ENCODE measurements at places on chromosomes 2 and 18.

- peak; percentile 26 for DNase-seq
Observed at GRCh38 chr2:48107326-48107925, 201.1 kb upstream of the FBXO11 start.

DNA sequence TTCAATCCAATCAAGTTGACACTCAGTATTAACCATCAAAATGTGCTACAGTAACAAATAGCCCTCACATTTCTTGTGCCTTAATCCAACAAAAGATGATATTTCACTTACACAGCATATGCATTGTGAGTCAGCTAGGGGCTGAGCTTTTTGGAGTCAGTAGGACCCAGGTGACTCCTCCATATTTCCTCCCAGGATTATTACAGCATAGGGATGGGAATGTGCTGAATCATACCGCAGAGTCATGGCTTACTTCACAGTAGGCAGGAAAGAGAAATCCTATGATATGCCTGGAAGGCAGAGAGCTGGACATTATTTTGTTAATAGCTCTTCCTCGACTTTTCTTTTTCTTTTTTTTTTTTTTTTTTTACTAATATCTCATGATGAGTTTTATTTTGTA, 153.3 kb downstream of the TMEM182 start:
- peak; percentile 45 for DNase-seq

DNA sequence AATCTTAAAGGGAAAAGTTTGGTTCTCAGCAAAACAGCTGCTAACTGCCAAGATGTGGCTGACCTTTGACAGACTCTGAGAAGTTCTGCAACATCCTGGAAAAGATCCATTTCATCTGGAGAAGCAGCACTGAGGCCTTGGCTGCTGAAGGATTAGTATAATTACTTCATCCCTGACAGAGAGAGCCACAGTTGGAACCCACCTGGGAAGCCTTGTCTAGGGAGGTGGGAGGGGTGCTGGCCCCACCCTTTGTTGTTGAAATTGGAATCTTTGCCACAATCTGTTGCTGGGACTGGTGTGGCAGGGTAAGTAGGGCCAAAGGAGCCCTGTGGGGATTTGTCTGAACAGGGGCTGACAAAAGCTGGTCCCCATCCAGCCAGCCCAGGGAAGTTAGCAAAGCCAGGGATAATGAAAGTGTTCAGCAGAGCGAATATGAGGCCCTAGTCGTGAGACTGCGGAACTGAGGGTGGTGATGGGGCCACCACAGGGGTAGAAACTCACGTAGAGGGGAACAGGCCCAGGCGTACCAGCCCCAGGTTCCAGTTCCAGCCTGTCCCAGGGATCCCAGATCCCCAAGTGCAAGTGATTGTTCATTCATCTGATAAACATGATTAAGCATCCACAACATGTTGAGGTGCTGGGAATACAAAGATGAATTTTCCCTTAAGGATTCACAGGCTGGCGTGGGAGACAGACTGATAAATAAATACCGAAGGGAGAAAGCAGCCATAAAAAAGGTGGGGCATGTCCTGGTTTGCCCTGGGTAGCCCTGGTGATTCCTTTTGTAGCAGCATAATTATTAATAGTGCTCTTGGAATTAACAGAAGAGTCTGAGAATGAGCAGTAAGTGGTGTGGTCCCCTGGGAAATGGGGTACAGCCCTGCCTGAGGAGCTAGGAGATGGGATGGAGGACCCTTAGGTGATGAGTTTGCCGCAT, 60.0 kb downstream of the MYO1B start:
- DNase-seq = no peak

DNA sequence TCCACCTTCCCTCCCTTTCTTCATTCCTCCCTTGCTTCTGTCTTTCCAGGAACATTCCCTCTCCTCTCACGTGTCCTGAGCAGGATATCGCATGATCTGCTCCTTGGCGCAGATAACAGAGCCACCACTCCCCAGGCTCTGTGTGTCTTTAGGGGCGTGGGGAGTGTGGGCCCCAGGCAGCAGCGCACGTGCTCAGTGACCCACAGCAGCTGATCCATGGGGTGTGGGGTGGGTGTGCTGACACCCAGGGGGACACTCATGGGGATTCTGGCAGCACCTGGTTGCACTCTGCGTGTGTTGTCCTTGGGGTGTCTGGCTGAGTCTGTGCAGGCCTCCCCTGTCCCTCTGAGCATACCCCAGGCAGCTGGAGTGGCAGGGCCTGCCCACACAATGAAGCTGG, 9.9 kb upstream of the FOSL2 start:
- DNase-seq = no peak

GRCh38 chr18:12007063-12007462, 25.8 kb downstream of the IMPA2 start:
- no peak for DNase-seq

- no peak for DNase-seq
Observed at GRCh38 chr18:79062806-79063205, 6.4 kb upstream of the ATP9B start.

- DNase-seq = no peak
Observed at GRCh38 chr18:55396267-55396905, 191.6 kb downstream of the TCF4 start.

DNA sequence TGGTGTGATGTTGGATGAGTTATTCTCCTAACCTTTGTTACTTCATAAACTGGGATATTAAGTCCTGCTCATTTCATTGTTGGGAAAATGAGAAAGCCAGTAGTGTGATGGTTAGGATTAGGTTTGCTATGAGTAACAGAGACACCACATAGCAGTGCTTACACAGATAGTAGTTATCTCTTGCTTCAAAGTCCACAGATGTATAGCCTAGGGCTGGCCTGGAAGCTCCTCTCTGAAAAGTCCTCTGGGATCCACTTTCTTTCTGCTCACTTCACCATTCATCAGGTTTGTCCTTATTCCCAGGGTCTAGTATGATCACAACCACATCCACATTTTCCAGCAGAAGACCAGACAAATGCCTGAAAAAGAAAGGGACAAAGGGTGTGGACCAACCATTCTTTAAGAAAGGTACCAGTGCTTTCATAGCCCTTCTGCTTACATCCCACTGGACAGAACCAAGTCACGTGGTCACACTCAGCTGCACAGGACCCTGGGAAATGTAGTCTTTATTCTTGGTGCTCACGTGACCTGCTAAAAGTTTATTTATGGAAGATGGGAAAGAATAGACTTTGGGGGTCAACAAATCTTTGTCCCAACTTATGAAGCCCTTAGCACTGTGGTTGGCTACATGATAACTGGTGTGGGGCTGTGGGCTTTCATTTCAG, 108.9 kb downstream of the INSIG2 start:
- DNase-seq = no peak

- no peak for DNase-seq
Observed at GRCh38 chr2:98895221-98895620, 40.8 kb downstream of the CRACDL start.

- DNase-seq = no peak
Observed at GRCh38 chr2:170208967-170209366, 31.0 kb downstream of the MYO3B start.

Measured in 8988T (cell line).